AG04449 (cell line): ENCODE measurements at places on chromosomes 12 and 14.

GRCh38 chr12:25684070-25684469 is 131.0 kb upstream of the LMNTD1 start:
- no peak for DNase-seq

- no peak for DNase-seq
Observed at GRCh38 chr14:37436519-37436918, 158.5 kb downstream of the FOXA1 start.

DNA sequence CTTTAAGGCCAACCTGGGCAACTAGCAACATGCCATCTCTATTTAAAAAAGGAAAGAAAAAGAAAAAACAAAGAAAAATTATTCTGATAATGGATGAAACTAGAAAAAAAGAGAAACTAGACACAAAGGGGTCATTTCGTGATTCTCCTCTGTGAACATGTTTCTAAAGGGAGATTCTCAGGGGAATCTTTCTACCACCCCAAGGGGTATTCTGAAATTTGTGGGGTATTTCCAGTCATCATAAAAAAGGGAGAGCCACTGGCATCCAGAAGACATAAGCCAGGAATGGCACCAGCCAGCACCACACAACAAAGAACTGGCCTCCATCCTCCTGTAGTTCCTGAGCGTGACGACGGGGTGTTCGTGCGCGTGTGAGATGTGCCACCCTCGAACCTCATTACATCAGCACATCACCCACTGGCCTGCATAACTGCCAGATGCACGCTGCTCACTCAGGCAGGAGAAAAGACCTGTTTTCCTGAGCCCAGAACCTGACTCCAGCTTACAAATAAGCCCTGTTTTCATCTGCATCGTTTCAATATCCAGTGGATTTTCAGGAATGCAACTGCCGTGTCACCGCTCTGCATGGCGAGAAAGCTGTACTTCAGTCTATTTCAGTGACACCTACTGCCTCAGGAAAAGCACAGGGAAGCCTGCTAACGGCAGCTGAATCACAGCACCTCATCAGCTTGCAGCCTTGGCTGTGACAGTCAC is 23.9 kb downstream of the STX2 start:
- no peak for DNase-seq

DNA sequence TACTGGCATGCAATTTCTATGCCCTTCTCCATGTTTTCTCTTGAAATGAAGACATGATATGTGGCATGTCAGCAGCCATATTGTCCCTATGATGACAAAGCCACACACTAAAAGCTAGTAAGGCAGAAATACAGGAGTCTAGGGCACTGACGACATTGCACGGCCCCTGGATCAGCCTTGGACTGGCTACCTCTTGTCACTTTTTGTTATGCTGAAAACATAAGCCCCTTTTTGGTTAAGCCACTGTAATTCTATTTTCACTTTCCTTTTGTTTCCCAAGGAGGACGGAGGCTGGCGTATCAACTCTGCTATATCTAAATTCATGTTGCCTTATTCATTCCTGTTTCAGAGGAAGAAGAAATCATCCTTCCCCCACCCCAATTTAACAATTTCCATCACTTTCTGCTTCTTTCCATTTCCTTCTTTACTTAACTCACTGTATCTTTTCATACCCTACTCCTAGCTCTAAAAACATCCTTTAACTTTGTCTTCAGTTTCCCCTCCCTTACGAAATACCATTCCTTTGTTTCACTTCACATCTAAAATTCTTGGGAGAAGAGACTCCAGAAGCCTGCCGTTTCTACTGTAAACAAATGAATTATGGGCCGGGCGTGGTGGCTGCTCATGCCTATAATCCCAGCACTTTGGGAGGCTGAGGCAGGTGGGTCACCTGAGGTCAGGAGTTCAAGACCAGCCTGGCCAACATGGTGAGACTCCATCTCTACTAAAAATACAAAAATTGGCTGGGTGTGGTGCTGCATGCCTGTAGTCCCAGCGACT is 364.1 kb downstream of the PCNX1 start:
- no peak for DNase-seq

- no peak for DNase-seq
Observed at GRCh38 chr12:104012331-104012730, 37.7 kb downstream of the GLT8D2 start.

DNA sequence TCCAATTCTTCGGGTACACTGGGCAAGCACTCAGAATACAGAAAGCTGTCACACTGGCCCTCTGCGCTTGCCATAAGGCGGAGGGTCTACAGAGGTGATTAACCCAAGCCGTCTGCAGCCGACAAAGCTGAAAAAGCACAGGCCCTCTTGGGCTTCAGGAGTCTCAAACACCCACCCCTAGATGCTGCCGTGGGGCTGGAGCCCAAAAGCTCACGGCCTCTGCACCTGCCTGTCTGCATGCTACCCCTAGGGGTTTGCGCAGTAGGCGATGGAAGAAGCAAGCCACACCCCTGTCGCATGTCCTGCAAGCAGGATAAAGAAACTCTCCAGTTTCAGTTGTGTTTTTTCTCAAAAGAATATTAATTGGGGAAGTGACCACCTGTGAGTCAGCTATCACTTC is 118.8 kb upstream of the PLEKHA5 start:
- no peak for DNase-seq

- no peak for DNase-seq
Observed at GRCh38 chr14:61608245-61609165, 86.8 kb upstream of the HIF1A start.

- DNase-seq, result no peak
Observed at GRCh38 chr14:90003526-90004307, 48.0 kb downstream of the TDP1 start.

- no peak for DNase-seq
Observed at GRCh38 chr12:128571906-128572810, 251.6 kb downstream of the SLC15A4 start.

DNA sequence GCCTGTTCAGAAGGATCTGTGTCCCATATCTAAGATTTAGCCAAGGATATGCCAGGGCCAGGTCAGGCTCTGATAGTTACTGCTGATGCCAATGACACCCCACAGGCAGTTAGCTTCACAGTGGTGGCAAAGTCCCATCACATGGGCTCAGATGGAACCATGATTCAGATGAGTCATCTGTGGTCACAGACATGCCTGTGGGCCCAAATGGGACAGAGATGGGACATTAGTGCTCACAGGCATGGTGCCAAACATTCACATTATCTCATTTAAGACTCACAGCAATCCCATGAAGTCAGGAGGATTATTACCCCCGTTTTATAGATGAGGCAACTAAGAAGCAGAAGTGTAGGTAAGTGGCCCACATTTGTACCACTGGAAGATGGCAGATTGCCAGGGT is 207.8 kb downstream of the DPF3 start:
- no peak for DNase-seq

- DNase-seq, result no peak
Observed at GRCh38 chr12:51009056-51009440, 17.1 kb downstream of the SLC11A2 start.

DNA sequence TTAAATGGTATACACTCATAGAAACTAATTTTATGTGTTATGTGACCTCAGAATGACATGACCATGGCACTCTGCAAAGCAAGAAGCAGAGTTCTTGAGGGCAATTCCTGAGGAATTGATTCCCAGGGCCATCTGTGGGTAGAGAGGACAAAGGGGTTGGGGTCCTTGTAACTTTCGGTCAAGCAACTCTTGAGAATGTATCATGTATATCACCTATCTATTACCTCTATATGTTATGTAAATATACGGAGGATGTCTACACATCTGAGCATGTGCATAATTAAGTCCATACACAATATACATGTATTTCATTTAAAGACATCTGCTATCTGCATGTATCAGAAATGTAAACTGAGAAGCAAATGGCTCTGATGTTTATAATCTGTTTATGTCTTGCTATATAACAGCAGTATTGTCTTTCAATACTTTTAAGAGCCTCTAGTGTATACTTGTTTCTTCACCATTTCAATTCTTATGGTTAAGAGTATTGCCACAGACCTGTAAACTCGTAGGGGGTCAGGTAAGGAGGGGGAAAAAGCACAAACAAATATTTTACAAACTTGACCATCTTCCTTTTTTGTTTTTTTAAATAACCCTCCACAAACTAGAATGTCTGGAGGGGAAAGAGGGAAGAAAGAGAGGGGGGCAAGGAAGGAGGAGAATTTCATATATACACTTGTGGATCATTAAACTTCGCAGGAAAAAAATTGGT is 4.5 kb downstream of the FOXA1 start:
- DNase-seq, result no peak

- no peak for DNase-seq
Observed at GRCh38 chr12:68779280-68779679, 28.7 kb upstream of the MDM2 start.

DNA sequence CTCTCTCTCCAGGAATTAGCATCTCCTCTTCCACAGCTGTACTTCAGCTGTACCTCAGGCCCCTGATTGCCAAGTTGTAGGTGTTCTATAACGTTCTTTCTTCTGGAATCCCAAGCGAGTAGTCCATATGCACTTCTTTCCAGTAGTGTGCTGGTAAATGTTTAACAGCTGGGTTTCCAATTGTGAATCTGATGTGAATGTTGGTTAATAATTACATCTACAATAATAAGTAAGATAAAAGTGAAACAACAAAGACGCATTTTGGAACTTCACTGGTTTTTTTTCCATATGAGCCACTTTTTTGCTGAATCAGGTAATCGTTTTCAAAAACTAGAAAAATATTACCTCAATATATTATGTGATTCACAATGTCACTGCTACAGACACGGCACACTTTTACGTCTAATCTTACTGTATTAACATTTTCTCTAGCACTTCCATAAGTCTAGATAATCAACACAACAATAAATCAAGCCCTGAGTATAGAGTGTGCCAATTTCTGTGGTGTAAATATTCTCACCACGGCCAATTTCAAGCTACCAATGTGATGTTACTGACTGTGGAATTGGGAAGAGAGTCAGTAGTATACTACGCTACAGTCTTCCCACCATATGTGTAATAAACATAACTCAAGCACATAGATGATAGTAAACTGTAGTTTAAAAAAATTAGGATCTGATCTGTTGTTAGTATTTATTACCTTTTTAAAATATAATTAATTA is 113.0 kb downstream of the ZFP36L1 start:
- DNase-seq, result no peak

DNA sequence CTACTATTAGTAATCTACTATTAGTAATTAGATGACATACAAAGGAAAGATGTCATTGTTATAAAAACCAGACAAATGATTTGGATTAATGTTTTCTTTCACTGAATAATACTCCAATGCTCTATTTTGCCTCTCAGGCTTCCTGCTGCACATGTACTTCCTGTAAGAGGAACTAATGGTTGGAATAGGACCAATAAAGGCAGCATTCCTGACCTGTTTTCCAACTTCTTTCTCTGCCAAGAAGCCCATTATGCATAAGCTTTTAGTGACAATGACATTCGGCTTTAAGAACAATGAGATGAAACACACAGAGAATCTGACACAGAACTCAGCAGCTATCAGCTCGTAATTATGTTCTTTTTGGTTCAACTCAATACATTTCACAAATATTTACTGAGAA is 5.2 kb upstream of the C12orf56 start:
- DNase-seq, result no peak

GRCh38 chr12:23140710-23141109 is 515.7 kb downstream of the ETNK1 start:
- no peak for DNase-seq

DNA sequence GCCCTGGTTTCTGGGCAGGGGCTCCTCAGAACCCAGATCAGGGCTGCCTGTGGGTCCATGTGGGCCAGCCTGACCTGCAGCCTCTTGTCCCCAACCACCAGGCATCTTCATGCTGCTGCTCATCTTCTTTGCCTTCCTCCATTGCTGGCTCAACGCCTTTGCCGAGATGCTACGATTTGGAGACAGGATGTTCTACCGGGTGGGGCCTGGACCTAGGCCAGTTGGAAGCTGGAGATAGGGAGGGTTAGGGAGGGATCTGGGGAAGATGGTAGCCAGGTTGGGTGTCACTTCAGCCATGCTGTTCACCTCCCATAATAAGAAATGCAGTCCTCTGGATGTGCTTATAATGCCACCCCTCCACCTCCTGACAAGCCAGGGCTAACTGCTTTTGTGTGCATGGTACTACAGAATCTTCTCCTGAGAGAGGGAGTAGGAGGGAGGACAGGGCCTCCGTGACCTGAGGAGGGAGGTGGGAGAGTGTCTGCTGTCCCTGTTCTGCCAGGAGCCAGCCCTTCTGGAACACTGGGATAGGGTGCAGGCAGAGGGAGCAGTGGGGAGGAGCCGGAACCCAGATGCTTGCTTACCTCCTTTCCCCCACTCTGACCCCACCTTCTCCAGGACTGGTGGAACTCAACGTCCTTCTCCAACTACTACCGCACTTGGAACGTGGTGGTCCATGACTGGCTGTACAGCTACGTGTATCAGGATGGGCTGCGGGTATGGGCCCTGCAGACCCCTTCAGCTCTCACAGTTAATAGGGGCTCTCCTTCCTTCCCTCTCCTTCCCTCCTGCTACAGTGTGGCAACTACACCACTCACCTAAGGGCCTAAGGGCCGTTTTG is 17.6 kb downstream of the SOAT2 start:
- no peak for DNase-seq

GRCh38 chr14:54366736-54367735 is 29.8 kb upstream of the CDKN3 start:
- peak; percentile 38 for DNase-seq

DNA sequence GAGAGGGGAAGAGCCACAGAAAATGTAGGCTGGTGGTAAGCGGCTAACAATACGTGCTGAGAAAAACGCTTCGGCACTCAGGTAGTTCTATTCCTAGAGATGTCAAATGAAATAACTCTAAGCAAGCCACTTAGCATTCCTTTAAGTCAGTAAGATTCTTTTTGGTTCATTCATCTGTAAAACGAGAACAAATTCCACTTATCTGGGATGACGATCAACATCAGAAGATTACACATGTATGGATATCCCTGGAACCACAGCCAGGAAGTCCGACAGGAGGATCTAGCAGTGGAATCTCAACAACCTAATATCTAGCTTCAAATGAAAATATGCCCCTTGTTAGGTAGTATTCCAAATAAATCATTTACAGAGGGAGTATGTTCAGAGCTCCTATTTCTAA is 74.6 kb upstream of the CDKN3 start:
- no peak for DNase-seq

GRCh38 chr14:98791661-98792060 is 480.3 kb downstream of the BCL11B start:
- DNase-seq, result no peak

GRCh38 chr14:63543826-63544406 is 739 bp upstream of the PPP2R5E start:
- DNase-seq, result no peak

DNA sequence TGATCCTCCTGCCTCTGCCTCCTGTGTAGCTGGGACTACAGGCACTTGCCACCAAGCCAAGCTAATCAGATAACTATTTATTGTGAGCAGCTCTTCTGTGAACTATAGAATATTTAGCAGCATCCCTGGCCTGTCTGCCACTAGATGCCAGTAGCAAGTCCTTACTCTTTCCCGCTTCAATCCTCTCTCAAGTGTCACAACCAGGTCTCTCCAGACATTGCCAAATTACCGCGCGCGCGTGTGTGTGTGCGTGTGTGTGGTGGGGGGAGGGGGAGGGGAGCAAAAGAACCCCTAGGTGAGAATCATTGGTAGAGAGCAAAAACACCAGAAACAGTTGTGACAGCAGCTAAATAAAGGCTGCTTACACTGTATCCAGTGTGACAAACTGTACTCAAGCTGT is 49.9 kb downstream of the PPP2R5E start:
- no peak for DNase-seq

GRCh38 chr12:28223858-28224257 is 33.6 kb downstream of the CCDC91 start:
- DNase-seq, result no peak
